ENCODE measurements at places on chromosomes 6 and 20.

DNA sequence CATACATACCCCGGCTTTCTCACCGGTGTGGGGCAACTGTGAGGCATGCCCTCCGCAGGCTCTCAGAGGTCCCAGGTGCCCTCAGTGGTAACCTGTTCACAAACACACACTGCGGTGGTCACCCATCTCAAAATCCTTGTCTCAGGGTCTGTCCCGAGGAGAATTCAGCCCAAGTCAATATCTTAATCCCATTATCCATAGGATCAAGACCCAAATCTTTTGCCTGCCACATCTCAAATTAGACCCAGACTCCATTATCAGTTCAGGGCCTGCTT, 140.8 kb downstream of the CDC5L start:
- DNase-seq = no peak

DNA sequence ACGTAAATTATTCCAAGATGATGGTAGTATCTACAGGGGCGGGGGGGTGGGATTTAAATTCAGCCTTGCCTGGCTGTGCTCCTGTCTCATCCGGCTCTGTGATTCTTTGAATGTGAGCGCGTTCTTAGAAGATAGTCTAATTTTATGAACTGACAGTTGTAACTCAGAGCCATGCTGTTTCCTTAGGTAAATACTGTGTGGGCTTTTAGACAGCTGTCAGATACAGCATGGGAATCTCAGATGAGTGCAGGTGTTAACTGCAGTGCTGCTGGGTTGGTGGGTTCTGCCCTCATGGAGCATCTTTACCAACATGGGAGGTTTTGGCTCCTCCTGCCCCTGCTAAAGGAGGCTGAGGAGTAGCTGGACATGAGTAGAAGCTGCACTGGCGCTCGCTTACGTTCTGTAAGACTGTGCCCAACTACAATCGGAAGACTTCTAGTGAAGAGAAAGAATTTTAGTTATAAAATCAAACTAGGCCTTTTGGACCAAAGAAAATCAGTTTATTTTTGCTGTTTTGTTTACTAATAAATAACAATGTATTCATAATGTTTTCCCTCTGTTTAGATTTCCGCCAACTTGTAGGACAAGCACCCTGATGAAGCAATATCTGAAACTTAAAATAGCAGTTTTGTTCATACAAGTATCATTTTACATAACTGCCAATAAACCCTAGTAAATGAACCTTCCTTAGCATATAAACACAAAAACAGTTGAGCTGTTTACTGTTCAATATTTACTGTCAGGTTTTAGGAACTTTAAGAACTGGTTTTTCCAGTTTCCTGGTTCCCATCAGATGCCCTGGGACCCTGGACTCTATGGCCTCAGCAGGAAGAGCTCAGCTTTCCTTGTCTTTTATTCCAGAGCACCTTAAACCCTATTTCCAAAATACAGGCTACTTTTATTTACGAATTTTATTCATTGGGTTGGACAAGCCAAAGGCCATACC, 66.1 kb downstream of the FAM120B start:
- DNase-seq = no peak

GRCh38 chr20:36217226-36217625, 19.1 kb upstream of the AAR2 start:
- no peak for DNase-seq

DNA sequence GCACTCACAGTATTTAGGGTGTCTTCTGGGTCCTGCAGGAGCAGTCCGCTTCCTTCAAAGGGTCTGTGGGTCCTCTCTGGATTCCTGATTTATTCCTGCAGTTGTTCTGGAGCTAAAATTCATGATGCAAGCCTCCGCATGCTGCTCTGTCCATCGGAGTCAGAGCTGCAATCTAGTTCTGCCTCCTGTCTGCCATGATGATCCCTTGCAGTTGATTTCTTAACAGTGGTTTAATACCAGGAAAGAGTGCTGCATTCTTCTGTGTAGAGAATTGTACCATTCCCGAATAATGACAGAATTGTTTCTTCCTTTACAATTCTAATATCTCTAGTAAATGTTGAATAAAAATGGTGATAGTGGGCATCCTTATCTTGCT, 72.0 kb upstream of the B3GAT2 start:
- no peak for DNase-seq

GRCh38 chr6:146587459-146587858, 11.3 kb upstream of the ADGB start:
- no peak for DNase-seq

DNA sequence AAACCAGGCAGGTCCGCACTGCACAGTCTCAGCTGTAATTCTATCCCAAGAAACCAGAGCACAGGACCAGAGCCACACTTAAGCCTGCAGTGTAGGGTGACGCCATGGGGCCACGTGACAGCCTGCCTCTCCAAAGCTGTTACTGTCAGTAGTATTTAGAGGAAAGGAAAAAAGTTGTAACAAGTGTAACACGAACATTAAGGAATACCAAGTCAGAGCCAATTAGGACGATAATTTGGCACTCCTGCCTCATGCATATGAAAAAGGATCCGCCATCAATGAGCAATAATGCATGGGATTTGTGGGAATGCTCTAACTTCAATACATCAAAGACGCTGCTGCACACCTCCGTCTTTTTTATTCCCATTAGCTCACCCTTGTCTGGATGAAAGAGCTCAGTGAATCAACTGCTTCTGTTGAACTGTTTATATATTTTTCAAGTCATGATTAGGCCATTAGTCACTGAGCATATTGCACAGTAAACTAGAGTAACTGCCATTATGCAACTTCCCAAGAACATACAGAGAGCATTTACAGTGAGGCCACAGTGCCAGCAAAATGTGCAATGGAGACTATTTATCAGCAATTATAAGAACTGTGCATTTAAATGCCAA, 79.9 kb downstream of the ATXN1 start:
- DNase-seq = no peak

DNA sequence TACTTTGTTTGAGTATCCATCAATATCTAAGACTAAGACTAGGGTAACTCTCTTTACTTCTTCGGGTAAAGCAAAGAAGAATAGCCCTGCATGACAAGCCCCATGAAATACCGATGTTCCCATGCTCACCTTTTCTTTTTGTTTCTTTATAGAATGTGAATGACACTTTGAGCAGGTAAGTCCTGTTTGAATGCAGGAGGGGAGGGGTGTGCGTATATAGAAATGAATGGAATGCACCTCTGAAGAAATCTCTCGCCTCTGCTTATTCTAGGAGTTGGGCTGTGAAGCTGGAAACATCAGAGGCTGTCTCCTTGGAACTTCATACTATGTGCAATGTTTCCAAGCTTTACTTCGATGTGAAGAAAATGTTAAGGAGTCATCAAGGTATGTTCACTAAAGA, 10.3 kb downstream of the TRIM38 start:
- DNase-seq = no peak

DNA sequence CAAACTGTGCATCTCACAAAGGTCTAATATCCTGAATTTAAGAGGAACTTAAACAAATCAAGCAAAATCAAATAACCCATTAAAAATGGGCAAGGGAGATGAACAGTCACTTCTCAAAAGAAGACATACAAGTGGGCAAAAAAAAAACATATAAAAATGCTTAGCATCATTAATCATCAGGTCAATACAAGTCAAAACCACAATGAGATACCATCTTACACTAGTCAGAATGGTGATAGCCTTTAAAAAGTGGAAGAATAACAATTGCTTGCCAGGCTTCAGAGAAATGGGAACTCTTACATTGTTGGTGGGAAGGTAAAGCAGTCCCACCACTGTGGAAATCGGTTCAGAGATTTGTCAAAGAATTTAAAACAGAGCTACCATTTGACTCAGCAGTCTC, 646.7 kb upstream of the PTCHD4 start:
- no peak for DNase-seq

GRCh38 chr6:139568956-139569538, 194.6 kb upstream of the CITED2 start:
- no peak for DNase-seq

DNA sequence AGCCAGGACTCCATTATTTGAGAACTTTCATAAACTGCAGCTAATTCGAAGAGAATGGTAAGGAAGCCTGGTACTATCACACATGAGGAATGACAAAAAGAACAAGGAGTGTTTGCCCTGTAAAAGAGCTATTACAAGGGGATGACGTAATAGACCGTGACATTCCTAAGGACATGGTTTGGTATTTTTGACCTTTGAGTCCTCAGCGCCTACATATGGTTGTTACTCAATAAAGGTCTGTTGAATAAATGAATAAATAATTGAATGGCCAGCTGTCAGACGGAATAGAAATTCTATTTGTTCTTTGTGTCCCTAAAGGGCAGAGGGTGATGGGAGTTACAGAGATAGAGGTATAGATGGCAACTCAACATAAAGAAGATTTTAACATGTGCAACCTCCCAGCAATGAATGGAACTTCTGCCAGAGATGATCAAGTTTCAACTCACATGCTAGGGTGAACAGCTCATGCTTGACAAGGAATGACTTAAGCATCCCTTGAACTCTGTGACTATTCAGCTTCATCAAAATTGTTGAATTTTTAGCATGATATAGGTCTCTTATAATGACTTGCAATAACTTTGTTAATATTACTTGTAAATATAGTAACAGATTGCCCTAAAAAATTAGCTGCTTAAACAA, 115.4 kb downstream of the TENT5A start:
- no peak for DNase-seq

All from effector CD4-positive, alpha-beta T cell (primary cell).